ENCODE measurements at places on chromosomes 7 and 10.

DNA sequence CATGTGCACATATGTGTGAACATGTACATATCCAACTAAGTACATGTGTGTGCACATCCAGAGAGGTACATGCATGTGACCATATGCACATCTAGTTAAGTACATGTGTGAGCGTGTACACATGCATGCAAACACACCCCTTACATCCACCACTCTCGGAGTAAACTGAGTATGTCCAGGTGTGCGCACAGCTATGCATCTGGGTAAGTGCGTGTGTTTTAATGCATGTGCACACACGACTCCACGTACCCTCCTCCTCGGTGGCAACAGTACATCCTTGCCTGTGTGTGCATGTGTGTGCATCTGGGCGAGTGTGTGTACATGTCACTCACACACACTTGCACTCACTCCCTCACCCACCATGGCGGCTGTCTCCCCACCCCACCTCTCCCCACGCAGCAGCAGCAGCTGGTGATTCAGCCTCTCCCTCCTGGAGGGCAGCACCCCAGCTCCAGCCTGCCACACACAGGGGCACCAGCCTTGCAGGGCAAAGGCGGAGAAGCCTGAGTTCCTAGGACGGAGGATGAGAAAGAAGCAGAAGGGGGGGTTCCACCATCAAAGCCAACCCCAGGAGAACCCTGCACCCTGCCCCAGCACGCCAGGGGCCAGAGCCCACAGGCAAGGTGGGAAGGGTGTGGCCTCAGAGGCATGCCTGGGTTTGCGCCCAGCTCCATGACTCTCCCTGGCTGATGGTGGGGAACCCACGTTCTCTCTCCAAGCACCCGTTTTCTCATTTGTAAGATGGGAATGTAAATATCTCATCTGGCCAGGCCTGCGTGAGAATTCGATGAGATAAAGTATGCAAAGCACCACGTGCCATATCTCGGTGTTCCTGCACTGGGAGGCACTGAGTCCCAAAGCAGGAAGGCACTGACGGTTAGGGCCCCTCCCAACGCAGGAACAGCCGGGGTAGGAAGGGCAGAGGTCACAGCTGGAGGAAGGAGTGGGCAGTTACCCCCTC is 27.7 kb upstream of the DNAAF5 start:
- no peak for DNase-seq

DNA sequence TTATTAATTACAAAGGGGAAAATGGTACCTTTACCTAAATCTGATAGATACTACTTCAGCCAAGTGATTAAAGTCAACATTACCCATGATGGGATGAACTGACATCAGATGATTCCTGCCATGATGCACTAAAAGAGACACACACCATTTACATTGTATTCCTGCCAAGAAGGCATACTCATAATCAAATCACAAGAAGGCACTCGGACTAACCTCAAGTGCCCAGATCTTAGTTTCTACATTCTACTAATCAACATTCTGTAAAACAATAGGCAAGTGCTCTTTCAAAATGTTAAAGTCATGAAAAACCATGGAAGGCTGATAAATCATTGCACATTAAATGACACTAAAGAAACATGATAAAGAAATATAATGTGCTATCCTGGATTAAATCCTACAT is 44.4 kb downstream of the SLC35G1 start:
- no peak for DNase-seq

GRCh38 chr10:123553810-123554430 is 112.2 kb upstream of the GPR26 start:
- no peak for DNase-seq

- no peak for DNase-seq
Measured at GRCh38 chr10:131571865-131572264, 260.3 kb upstream of the TCERG1L start.

DNA sequence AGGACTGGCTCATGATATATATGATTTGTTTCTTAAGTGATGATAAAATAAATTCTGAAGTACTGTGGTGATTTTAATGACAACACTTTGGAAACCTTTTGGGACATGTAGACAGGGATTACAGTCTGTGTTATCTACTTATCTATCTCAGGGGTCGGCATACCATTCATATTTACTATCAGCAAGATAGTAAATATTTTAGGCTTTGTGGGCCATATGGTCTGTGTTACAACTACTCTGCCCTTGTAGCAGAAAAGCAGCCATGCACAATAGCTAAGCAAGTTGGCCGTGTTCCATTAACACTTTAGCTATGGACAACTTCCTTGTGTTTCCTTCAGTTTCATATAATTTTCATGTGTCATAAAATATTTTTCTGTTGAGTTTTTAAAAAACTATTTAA is 97.8 kb upstream of the PRPS1L1 start:
- DNase-seq, result no peak

- no peak for DNase-seq
Measured at GRCh38 chr7:138975343-138976104, 5.7 kb downstream of the KIAA1549 start.

DNA sequence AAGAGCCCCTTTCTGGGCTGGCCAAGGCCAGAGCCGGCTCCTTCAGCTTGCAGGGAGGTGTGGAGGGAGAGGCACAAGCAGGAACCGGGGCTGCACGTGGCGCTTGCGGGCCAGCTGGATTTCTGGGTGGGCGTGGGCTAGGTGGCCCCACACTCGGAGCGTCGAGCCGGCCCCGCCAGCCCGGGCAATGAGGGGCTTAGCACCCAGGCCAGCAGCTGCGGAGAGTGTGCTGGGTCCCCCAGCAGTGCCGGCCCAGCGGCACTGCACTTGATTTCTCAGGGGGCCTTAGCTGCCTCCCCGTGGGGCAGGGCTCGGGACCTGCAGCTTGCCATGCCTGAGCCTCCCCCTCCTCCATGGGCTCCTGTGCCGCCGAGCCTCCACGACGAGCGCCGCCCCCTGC is 48.1 kb downstream of the SH2D4B start:
- DNase-seq, result no peak

GRCh38 chr7:27868131-27868550 is 128.2 kb downstream of the TAX1BP1 start:
- DNase-seq, result no peak

GRCh38 chr7:151677581-151678226 is 158.0 kb upstream of the RHEB start:
- DNase-seq, result peak; percentile 56

GRCh38 chr7:65809259-65809981 is 63.5 kb upstream of the VKORC1L1 start:
- no peak for DNase-seq

- no peak for DNase-seq
Measured at GRCh38 chr7:99767662-99768061, 16.3 kb downstream of the CYP3A4 start.

- DNase-seq, result no peak
Measured at GRCh38 chr7:83149466-83149865, 13.2 kb downstream of the PCLO start.

DNA sequence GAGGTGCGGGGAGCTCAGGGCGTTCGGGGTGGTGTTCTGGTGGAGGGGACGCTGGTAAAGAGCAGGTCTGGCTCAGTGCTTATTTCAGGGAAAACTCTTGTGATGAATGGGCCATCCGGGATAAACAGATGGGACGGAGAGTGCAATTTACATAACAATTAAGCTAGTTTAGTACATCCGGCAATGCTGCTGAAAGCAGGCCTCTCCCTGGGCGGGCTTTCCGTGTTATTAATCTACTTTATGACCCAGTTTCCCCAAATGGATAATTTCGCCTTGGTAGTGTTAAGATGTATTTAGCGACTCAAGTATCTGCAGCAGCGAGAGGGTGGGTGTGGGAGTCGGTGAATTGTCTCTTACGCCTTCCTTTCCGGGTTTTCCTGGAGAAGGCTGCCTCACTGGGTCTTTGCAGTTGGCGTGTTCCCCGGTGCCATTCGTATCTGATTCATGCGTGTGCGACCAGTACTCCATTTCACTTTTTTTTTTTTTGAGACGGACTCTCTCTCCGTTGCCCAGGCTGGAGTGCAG is 25.2 kb downstream of the FOXK1 start:
- no peak for DNase-seq

GRCh38 chr10:500876-501275 is 188.6 kb downstream of the DIP2C start:
- DNase-seq, result no peak

DNA sequence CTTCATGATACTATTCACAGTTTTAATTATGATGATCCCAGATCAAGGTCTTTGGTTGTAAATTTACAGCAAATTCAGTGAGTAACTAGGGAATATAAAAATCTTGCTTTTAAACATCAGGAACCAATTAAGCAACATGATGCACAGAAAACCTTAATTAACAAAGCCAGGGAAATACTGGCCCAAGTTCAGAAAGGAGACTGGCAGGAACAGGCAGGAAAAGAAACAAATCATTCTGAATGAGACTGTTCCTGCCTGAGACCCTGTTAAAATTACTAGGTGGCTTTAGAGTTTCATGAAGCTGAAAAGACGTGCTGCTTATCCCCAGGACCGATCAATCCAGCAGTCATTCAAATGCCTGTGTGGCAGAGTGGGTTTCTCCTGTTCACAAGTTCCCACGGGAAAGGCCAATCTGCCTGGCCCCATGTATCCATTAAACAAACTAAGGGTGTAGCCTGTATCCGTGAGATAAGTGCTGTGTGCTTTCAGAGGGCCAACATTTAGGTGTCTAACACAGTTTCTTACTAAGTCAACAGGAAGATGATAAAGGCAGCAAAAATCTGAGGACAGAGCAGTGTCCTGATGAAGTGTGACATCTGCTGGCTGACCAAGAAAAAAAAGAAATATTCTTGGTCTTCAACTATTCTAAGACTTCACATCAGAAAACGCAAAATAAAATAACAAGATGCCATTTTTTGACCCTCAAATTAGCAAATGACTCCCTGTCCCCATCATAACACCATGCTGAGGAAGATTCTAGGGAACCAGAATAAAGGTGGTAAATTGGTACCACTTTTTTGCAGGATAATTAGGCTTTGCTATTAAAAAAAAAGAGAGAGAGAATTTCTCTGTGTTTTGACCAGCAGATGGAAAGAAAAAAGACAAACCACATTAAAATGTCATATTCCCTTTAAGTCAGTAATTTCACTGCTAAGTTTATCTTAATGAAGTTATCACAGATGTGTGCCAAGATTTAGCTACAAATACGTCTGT is 34.2 kb downstream of the PUS7 start:
- peak; percentile 21 for DNase-seq

GRCh38 chr10:5643346-5644067 is 22.9 kb downstream of the ASB13 start:
- no peak for DNase-seq

DNA sequence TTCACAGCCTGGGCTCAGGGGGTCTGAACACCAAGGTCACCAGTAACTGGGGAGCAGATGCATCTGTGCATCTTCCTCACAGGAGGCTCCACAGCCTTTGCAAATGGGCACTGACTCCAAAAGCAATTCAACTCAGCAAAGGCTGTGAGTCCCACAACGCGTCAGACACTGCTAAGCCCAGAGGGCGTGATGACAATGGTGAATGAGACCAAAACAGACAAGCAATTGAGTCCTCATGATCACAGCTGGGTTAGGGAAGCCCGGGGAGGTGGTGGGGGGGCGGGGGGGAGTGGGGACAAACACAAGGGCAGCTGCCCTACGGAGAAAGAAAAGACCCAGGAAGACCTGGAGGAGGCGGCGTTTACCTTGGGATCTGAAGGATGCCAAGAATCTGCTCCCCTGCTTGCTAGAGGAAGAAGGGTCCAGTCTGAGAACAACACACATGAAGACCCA is 61.6 kb upstream of the RNF32 start:
- DNase-seq, result no peak

DNA sequence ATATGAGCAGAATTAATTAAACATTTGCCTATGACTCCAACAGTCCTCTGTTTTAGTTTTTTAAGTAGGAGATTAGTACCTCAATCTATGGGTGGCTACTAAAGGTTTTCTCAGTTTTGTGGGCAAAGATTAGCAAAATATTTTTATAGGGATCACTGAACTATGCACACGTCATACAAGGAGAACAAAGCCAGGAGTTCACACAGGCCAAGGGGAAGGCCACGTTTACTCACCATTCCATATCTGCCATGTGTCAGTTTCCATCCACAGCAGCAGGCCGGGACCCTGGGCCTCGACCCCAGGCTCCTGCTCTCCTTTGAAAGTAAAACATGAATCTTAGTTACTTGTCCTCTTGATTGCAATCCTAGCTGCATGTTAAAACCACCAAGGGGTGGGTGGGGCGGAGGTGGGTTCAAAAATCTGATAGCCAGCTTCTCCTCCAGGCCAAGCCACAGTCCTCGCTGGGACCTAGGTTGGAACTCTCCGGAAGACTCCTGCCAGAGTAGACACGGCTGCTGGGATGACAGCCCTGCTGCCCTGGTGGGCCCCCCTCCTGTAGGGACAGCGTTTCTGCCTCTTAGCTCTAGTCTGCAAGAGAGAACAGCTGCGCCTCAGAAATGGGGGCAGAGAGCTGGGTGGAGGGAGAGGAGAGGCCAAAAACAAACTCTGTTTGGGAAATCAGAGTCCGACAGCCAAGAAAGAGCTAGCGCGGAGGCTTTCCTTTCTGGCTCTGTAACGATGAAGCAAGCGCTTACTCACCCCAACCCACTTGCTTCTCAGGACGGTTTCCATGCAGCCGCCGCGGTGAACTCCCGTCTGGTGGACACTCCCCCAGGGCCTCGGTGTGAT is 35.6 kb downstream of the PITRM1 start:
- no peak for DNase-seq

DNA sequence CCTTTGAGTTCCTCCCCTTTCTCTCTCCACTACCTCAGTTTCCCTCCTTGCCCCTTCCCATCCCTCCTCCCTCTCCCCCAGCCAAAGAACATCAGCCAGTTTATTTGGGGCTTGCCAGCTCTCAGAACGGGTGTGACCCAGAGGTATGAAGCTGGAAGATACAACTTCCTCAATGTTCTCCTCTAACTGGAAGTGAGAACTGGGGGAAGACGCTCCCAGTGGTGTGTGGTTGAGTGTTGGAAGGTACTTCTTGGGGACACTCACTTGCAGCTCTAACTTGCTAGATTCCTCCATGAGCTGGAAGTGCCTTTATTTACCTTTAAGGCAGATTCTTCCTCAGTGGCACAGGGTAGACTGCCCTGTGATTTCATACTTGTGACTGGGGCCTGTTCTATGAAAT is 110.5 kb upstream of the HABP2 start:
- DNase-seq, result no peak

DNA sequence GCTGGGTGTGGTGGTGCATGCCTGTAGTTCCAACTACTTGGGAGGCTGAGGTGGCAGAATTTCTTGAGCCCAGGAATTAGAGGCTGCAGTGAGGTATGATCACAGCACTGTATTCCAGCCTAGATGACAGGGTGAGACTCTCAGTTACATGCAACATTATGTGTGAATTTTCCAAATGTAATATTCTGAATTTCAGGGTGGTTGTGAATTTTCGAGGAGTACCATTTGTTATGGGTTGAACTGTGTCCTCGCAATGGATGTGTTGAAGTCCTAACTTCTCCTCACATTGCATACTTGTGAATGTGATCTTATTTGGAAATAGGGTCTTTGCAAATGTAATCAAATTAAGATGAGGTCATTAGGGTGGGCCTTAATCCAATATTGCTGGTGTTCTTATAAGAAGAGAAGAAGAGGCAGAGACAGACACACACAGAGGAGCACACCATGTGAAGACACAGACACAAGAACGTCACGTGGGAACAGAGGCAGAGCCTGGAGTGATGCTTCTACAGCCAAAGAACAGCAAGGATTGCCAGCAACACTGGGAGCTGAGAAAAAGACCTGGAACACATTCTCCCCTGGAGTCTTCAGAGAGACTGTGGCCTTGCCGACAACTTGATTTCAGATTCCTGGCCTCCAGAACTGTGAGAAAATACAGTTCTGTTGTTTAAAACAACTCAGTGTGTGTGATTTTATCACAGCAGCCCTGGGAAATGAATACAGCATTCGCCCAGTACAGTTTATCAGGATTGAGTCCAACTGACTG is 91.9 kb downstream of the ZNF783 start:
- DNase-seq, result no peak

Measured in prostate gland (tissue), 2 donors.